ENCODE measurements at places on chromosomes 1 and 21.

- no peak for DNase-seq
Observed at GRCh38 chr1:114986286-114986685, 43.3 kb upstream of the TSHB start.

DNA sequence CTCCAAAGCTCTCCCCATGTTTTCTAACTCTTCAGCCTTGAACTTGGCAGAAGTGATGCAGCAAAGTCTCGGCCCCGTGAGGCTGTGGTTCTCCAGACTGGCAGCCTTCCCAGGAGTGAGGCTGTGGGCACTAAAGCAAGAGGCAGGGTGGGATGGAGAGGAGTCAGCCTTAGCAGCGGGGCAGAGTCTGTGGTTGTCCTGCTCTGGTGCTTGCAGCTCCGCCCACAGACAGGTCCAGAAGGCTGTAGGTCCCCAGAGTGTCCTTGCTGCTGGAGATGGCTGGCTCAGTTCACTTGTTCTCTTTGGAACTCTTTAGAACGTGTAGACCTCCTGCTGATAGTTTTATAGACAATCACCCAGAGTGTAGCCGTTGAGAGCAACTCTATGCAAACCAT, 142.6 kb downstream of the AJAP1 start:
- DNase-seq: no peak

- no peak for DNase-seq
Observed at GRCh38 chr1:81225789-81226602, 574.7 kb upstream of the ADGRL2 start.

GRCh38 chr21:41888749-41889376, 9.7 kb upstream of the PRDM15 start:
- DNase-seq: no peak

- DNase-seq: no peak
Observed at GRCh38 chr1:180027949-180028445, 73.4 kb downstream of the CEP350 start.

- no peak for DNase-seq
Observed at GRCh38 chr1:227440182-227440581, 121.9 kb upstream of the CDC42BPA start.

DNA sequence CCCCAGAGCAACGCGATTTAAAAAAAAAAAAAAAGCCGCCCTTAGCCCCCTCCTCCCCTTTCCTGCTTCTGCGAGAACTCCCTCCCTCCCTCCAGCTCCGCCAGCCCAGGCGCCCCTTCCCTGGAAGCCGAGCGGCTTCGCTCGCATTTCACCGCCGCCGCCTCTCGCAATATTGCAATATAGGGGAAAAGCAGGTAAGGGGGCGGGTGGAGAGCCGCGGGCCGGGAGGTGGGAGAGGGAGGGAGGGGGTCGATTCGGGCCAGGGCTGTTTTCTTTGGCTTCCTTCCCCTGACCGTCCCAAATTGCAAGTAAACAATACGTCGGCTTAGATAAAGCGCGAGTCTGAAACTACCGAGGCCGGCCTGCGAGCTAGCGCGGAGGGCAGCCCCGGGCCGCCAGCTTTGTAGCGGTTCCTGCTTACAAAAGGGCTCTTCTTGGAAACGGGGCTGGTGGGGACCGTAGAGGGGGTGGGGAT, 408 bp downstream of the LMO4 start:
- DNase-seq: no peak

GRCh38 chr1:96360036-96360795, 361.4 kb upstream of the PTBP2 start:
- no peak for DNase-seq

- no peak for DNase-seq
Observed at GRCh38 chr1:232213928-232214327, 416.0 kb downstream of the SIPA1L2 start.

- DNase-seq: no peak
Observed at GRCh38 chr1:185734929-185735700, 924 bp downstream of the HMCN1 start.

GRCh38 chr1:48851638-48852037, 74.9 kb upstream of the BEND5 start:
- DNase-seq: peak; percentile 54

DNA sequence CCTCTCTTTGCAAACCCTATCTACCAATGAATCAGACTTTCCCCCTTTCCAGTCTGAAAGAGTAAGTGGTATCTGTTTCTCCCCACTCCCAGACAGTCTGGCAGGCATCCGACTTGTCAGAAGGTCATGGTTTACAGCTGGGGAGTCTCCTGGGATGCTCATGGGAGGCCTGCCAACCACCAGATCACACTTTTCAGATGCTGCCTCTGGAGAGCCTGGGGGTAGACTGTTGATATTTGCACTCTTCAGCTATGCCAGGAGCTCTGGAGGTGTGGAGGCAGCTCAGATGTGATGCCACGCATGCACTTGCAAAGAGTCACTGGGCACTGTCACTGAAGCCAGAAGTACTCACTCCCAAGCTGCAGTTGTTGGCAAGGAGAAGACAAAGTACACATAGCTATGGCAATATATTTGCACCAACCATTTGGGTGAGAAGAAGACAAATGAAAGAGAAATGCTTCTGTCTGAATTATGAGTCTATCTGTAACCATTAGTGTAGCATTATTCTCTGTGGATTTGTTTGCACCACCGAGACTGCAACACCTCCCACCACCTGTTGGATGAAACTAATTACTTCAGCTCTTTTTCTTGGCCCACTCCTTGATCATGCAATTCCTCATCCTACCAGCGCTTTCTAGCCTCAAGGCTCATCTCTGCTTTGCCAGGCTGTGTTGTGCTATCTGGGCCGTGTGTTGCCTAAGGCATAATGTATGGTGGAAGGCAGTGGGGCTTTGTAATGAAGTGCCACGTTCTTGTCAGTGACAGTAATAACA, 133.0 kb upstream of the SPAG17 start:
- DNase-seq: peak; percentile 47

DNA sequence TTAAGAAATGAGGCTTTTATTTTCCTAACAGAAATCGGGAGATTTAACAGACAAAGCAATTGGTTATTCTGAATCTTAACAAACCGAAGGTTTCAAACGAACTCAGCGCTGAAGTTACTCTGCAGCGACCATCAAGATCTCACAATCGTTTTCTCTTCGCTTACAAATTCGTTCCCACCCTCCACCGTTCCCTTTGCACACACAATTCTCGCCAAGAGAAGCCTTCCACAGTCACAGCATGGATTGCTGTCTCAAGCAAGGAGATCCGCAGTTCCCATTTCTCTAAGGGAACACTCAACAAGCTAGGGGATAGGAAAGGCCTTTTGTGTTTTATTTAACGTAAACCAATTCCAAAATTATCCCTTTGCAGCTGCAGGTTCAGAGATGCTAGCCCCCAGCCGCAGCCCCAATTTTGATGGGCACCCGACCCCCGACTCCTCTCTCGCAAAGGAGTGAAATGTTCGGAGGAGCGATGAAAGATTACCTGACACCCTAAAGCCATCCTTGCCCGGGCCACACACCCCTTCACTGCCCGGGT, 755 bp downstream of the FBXO42 start:
- DNase-seq: no peak

DNA sequence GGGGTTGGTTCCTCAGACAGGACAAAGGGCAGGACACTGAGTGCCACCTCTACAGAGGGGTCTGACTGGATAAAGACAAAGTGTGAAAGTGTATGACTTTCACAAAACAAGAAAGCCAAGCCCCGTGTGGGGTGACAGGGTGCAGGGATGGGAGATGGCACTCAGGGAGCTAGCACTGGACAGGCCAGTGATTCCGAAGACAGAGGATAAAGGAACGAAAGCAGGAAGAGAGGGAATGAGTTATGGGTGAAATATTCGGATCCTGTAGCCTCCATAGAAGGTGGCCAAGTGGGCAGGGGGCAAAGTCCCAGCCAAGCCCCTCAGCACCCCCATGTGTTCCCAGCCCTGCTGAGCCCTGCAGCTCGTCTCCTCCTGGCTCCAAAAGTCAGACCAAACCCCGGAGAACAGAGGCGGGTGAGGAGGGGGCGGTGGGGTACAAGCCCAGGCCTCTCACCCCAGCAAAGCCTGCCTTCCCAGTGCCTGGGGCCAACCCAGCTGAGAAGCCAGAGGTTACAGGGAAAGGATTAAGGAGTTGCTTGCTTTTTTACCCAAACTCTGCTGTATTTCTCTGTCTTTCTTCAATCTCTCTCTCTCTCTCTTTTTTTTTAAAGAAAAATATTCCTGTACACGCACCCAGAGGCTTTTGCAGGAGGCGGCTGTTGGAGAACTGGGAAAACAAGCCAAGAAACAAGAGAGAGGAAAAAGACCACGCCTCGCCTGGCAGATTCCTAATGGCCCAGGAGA, 14.0 kb upstream of the WASF2 start:
- no peak for DNase-seq

- no peak for DNase-seq
Observed at GRCh38 chr1:197170538-197170937, 24.1 kb upstream of the ASPM start.

DNA sequence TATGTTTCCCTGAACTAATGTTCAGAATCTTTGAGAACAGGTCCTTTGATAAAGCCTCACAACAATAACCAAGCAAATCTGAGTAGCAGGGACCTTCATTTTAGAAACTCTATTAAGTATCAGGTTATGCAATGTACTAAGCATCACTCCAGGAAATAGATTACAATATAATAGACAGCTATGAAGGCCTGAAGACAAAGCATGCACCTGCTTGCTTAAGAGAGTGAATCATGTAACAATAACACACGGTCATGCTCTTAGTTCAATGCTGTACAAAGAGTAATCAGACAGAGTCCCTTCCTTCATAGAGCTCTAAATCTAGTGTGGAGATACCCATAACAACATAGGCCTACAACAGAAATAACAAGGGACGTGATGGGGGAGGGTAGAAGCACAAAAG, 8.1 kb upstream of the CMPK1 start:
- no peak for DNase-seq

DNA sequence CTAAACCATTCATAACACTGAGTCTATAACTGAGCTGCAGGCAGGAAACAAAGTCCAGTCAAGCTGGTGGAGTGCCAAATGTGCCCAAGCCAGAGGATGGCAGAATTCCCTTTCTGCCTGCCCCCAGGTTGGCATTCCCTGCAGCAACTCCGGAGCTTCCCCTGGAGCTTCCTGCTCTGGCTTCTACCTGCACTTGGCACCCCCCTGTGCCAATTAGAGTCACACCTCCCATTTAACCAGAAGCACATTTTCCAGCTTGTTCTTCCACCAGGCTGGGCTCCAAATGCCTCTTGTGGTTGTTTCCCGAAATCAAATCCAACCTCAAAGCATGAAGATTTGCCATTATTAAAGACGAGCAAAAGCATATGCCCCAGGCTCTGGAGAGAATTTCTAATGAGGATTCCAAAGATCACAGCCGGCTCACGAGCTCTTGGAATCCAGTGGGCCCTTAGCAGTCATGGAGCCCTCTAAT, 294.5 kb downstream of the RRAGC start:
- DNase-seq: no peak

DNA sequence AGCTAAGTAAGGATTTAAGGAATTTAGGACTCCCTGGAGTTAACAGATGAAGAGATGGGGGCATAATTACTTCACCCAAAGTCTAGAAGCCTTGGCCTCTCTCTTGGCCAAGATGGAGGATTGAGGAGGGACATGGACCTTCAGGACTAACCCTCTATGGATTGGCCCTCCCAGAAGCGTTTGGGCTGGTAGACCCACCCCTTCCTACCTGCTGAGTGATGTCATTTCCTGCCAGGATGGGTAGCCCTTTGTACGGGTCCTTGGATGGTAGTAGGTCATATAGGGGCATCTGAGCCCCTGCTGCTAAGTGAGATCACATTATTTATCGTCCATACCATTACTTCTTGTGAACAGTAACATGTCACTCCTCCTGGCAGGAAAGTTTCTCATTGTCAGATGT, 17.7 kb downstream of the LURAP1 start:
- no peak for DNase-seq

DNA sequence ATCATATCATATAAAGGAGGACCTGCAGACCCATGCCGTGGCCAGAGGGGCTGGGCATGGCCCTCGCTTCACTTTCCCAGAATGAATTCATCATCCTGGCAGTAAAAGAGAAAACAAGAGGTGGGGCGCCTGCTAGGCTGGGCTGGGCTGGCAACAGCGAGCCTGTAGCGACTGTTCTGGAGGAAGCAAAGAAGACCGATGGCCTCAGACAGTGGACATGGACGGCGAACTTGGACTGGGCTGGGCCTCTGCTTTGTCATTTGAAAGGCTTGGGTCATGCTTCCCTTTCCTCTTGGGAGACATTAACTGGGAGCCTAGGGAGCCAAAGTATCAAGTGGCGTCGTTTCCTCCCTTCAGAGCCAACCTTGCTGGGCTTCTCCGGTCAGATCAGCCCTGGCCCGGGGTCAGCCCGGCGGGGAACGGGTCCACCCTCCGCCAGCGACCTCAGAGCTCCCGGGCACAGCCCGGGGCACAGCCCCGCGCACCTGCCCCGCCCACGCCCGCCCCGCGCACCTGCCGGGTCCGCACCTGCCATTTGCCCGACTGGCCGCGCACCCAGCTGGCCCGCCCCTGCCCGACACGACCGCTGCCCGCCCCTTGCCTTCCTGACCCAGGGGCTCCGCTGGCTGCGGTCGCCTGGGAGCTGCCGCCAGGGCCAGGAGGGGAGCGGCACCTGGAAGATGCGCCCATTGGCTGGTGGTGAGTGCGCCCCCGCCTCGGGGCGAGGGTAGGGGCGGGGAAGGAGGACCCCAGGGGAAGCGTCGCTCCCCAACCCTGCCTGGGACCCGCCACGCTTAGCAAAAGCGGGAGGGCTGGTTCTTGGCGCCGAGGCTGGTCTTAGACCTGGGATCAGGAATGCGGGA, at the start of gene FAM3B:
FAM3B (plus strand) TSS at position 602 of the 863 bp plus-strand sequence; CDS start at position 681, 79 bp downstream.
- no peak for DNase-seq

DNA sequence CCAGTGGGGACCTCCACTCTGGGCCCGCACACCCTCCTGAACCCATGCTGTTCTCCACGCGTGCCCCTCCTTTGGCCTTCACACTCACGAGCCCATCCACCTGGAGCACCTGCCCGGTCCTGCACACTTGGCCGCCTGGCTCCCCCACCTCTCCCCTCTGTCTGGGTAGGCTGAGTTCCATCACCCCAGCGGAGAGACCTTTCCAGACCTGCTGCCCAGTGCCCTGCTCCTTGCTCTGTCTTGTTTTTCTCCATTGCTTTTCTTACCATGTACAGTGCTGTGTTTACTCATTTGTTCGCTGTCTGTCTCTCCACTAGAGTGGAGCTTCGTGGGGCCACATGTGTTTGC, 351.0 kb upstream of the VAMP3 start:
- DNase-seq: no peak

GRCh38 chr1:25622531-25622930, 5.9 kb downstream of the MAN1C1 start:
- no peak for DNase-seq

DNA sequence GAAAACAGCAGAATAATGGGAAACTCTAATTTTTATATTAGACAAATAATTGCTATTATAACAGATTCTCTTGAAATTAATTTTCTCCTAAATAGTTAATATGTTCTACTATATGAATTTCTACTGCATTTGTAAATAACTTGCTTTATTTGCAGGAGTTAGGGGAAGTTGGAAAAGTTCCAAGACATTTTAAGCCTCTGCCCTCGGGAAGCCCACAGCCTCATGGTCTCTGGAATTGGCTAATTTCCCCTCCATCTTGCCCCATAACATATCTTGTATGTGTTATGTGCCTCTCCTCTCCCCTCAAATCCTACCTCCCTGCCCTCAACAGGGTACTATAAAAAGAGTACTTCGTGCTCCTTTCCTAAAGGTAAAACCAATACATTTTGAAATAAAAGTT, 271.4 kb upstream of the NR5A2 start:
- no peak for DNase-seq

GRCh38 chr1:110556471-110556807, 37.5 kb upstream of the KCNA10 start:
- no peak for DNase-seq

GRCh38 chr1:80363689-80364475, 1357.4 kb upstream of the ADGRL4 start:
- no peak for DNase-seq

All from NCI-H446 treated with DMSO at 0.1 percent for 48 hours (cell line).